ENCODE measurements at places on chromosomes 3 and 15.

GRCh38 chr3:10777627-10778026, 38.4 kb upstream of the SLC6A11 start:
- no peak for DNase-seq

- no peak for DNase-seq
These were observed 233.9 kb upstream of the CADM2 start for GRCh38 chr3:84724877-84725276.

DNA sequence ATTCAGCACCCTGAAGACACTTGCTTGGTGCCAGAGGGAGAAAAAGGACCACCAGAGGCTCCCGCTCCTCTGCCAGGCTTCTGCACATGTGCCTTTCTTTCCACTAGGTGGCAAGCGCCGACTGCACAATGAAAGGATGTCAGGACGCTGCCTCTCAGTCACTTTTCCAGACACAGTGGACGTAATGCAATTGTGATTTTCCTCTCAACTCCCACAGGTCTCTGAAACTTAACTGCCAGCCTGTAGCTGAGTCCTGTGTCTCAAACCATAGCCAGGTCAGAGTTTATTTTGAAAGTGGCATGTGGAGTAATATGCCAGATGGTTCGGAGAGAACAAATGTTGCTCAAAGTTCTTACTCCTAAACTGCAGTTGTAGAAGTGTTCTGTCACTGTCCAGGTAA, 162.9 kb downstream of the ITPR1 start:
- no peak for DNase-seq

- DNase-seq: peak; percentile 9
These were observed 56.4 kb upstream of the ARRDC4 start for GRCh38 chr15:97903971-97904572.

DNA sequence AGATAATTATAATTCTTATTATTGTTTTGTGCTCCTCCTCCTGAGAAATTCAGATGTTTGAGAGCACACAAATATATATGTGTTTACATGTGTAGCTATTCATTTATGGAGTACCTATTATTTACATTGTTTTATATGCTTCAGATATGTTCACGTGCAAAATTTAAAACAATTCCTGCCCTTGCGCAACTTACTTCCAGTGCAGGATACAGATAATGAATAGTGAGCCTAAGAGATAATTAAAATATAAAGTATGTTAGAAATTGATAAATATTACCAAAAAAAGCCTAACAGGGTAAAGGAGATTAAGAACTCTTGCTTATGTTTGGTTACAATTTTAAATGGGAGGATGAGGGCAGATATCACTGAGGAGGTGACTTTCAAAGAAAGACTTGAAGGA, 81.7 kb upstream of the DPH6 start:
- DNase-seq: no peak

DNA sequence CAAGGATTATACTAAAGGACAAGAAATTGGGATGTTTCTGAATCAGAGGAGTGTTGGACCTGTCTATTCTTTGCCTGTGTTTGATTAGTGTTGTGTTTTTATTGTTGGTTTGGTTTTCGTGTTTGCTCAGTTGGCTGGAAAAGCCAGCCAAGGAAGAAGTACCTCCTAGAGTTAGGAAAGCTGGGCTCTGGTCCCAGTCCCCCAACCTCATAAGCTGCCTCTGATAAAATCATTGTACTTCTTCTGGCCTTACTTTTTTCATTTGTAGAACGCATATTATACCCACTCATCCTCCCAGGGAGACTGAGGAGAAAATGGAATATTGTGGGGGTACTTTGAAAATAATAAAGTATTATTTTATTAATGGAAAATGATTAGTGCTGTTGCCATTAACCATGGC, 177.4 kb upstream of the TRIM42 start:
- no peak for DNase-seq

GRCh38 chr3:83169473-83169872, 1408.0 kb upstream of the GBE1 start:
- DNase-seq: no peak

GRCh38 chr15:60620708-60621107, 141.8 kb upstream of the ICE2 start:
- no peak for DNase-seq

GRCh38 chr3:188345223-188345622, 191.3 kb downstream of the LPP start:
- DNase-seq: no peak

DNA sequence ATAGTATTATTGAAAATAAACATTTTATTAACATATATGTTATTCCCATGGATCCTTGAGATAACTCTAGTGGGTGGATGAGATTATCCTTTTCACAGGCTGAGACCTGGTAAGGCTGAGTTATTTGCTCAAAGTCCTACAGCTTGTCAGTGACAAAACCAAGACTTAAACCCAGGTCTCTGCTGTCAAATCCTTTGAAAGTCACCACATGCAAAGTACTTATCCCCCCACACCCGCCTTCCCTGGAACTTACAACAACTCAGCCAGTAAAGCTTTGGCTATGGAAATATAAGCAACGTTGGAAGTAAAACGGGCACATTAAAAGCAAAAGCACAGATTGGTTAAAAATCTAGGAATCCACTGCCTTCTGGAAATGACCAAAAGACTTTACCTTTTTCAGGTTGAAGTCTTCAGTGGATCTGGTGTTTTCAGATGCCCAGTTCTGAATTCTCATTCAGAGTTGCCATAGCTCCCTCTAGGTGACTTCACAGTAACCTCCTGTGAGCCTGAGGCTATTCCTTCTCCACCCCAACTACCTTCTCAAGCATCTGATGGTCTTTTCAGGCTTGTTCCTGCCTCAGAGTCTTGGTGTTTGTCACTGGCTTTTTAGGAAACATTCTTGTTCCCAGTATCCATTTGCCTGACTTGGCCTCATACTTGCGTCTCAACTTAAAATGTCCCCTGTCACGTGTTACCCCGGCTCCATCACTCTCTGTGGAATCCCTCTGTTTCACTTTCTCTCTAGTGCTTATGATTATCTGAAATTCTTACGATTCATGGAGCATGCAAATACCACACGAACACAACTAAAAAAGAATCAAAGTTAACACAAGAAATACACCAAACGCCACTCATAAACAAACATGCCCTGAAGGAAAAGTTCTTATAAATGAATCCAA, 131.2 kb downstream of the MAGI1 start:
- no peak for DNase-seq

- DNase-seq: peak; percentile 15
These were observed 1.3 kb upstream of the HACD2 start for GRCh38 chr3:123586131-123586530.

DNA sequence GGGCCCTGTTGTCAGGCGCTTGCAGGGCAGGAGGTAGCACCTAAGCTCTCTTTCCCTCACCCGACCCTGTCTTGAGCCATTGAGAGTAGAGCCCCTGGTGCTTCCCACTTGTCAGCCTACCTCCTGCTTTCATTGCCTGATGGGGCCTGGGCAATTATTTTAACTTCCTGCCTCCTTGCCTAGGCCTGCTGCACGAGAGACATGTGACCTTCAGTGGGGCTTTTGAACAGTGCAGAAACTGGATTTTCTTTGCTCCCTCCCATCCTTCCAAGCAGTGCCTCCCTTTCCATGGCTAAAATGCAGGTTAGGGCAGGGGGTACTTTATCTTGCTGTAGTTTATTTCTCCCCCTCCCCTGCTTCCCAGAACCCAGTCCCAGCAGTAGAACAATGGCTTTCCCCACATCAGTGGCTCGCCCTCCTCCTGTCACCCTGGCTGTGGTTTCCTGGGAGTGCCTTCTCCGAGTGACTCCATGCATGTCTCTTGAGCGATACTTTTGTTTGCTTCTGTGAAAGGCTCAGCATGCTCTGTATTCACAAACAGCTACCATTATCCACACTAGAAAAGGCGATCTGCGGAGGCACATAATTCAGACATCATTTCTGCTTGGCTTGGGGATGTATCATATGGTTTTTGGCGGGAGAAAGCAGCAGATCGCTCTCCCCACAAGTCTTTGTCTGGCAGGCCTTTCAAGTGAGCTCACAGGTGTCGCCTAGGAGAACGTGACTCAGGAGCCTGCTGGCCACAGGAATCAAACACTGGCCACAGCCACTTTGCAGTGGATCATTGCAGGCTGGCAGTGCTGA, 24.1 kb downstream of the PDIA5 start:
- no peak for DNase-seq

DNA sequence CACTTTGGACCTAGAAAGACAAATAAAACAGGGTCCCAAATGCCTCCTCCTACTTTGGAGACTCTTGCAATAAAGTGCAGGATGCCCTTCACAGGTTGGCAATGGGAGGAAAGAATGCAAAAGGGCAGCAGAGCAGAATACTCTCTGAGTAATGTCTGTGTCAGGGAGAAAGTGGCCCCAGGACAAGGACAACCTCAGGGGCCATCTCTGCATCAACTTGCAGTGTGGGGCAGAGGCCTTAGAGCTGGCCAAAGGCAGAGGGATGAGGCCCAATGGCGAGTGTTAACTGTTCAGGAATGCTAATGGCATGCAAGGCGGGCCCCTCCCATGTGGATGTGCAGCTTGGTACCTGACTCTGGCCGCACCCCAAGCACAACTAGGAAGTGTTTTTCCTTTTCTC, 8.4 kb downstream of the UPK1B start:
- DNase-seq: no peak

GRCh38 chr15:79736435-79737000, 160.3 kb downstream of the MTHFS start:
- no peak for DNase-seq

DNA sequence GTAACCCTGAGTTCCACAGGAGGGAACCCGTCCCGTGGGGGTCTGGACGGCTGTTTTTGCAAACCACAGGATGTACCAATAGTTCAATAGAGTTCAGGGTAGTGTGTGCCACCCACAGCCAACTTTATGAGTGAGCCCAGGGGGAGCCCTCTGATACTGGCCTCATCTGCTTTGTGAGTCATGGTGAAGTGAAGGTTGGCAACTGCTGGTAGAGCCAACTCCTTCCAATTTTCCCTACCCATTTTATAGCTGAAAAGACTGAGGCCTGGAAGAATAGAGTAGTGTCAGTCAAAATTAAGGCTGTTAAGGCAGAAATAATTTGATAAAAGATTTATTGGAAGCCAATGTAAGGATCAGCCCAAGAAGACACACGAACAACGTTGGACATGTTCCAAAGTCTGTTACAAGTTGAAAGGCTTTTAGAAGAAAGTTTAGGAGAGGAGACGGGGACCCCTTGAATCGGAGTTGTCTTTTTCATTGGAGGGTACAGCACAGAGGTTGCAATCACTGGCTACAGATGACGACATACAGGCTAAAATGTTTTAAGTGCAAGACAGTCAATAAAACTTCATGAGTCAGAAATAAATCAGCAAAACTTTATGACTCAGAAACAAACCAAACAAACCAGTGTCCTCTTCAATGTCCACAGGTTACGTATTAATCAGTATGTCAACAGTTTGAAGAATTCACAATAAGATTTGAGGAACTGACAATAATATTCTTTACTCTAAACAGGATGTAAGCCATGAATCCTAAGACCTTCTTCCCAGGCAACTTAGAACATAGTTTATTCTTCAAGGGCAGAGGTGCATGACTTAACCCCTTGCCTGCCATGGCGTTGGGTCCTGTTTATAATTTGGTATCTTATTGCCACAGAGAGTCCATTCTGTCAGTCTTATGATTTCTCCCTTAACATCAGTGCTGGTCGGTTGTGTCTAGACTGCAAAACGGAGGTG, 62.9 kb upstream of the NR2E3 start:
- DNase-seq: no peak

GRCh38 chr3:197068077-197068476, 38.5 kb upstream of the MELTF start:
- no peak for DNase-seq

DNA sequence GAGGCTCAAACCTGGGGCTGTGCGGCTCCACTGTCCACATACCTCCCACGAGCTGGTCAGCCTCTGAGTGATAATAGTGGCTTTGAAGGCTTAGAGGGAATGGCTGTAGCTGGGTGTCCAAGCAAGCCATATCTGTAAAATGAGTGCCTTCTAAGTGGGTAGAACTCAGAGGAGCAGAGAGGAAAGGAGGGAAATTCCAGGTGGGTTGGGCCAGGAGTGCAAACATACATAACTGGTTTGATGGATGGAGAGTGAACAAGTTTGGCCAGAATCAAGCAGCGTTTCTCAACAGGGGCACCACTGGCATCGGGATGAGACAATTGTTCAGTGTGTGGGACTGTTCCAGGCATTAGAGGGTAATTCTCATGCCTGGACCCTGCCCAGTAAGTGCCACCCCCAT, 91.1 kb downstream of the ASB7 start:
- DNase-seq: no peak

DNA sequence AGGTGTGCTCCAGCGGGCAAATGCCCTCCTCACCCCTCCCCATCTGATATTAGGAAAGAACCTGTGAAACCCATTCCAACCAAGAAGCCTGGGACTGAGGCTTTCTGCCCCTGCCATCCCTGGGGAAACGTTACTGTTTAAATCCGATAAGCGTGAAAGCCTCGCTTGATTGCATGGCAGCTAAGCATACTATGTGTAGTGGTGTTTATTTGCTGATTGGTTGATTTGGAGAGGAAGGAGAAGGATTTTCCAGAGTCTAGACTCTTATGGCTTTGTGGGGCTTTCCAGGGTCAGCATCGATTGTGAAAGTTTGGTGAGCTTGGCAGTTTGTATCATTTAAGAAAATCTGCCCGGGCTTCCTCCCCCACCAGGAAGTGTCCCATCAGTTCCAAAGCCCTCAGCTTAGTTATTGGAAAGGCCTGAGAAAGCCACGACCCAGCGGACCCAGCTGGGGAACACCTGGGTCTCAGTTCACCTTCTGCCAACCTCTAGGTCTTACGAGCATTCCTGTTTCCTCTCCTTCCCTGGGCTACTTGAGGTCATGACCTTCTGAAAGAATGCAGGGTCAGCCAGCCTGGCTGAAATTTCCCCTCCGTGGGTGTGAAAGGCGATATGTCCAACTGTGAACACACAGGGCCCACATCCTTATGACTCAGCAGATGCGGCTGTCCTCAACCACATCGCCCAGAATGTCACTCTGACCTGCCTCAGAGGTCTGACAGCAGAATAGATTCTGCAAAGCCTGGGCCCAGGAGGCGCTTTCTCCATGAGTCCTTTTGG, 62.8 kb upstream of the HERC1 start:
- no peak for DNase-seq

- DNase-seq: no peak
These were observed 26.8 kb upstream of the HERC1 start for GRCh38 chr15:63860555-63860954.

GRCh38 chr3:101862416-101863165, 13.3 kb downstream of the NFKBIZ start:
- no peak for DNase-seq
